Activated naive CD8-positive, alpha-beta T cell treated with anti-CD3 and anti-CD28 coated beads, Interleukin-2, amount 50 U/mL, for 16 hours (primary cell): ENCODE measurements at places on chromosomes 6 and 20.
A peak's percentile ranks its signal among the peaks of the same experiment; 100 is the strongest.

DNA sequence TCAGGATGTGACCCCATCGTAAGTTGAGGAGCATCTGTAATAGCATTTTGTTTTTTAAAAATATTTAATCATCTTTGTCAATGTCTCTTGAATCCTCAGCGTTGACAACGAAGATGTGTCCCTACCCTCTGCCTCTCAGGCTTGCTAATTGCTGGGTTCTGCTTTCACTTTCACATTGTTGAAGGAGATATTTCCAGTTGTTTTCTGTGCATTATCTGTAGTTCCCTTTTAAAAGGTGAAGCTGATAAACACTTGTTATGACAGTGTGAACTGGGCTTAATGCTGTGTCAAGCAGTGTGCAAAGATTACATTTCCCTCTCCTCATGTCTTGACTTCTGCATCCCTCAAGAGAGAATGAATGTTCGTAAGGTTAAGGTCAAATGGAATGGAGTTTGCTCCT lies 54.9 kb downstream of the CSE1L start:
- DNase-seq, result no peak

- no peak for DNase-seq
Measured at GRCh38 chr20:31496761-31497295, 17.4 kb upstream of the HM13 start.

DNA sequence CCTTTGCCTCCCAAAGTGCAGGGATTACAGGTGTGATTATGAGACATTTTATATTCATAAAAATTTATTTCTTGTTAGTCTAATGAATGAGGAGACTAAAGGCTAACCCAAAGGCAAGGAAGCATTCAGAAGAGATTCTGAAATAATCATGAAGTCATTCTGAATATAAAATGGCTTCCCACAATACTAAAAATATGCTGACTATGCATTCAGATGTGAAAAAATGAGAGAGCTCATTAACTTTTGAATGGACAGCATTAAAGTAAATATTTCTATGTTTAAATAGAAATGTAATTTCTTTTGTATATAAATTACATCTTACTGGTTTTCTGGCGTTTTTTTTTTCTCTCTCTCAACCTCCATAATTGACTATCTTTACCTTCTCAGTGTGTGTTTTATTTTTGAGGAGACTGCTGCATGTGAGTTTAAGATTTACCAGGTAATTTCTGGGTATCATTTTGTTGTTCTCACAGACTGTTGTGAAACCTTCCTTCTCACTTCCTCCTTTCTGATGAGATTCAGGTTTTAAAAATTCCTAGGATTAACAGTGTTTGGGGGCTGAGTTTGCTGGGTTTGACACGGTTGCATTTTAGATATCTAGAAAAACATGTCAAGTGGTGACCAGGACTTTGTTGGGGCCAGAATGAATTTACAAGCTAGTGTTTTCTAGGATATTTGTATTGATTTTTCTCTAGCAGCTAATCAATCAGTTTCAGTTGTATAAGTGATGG lies 316.6 kb downstream of the CDKAL1 start:
- no peak for DNase-seq

- no peak for DNase-seq
Measured at GRCh38 chr6:104527761-104528415, 331.8 kb downstream of the HACE1 start.

- DNase-seq, result no peak
Measured at GRCh38 chr6:134199848-134200606, 117.9 kb downstream of the SGK1 start.

DNA sequence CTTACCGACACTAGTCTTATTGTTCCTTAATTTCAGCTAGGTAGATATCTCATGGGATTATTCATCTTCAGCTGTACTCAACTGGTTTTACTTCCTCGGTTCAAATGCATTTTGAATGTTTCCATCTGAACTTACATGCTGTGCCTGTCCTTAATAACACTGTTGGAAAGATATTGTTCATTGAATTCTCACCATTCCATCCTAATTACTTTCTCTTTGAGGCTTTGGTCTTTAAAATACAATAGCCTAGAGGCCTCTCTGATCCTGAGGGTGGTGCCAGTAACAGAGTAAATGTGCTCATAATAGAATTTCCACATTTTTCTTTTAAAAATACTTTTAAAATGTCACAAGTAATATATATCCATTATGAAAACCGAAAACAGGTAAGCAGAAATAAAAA lies 54.0 kb downstream of the IL20RA start:
- DNase-seq, result no peak

DNA sequence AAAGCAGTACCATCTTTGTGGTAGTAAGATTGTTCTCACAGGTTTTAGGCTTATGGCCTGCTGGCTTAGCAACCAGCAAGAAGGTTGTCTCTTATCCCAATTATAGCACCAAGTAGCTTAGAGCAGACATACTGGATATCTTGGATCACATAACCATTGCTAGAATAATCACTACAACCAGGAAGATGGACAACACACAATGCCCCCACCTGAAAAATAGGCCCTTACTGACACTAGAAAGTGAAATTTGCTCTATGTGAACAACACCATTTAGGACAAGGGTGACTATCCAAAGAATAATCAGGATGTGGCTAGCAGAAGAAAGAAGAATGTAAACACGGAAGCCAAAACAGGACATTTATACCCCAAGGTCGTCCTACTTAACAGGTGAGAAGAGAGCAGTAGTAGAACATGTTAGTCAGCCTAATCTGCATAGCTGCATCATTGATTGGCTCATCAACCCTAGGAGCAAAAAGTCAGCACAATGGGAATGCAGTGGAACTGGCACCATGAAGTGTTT lies 172.7 kb upstream of the MARCKS start:
- DNase-seq, result no peak

DNA sequence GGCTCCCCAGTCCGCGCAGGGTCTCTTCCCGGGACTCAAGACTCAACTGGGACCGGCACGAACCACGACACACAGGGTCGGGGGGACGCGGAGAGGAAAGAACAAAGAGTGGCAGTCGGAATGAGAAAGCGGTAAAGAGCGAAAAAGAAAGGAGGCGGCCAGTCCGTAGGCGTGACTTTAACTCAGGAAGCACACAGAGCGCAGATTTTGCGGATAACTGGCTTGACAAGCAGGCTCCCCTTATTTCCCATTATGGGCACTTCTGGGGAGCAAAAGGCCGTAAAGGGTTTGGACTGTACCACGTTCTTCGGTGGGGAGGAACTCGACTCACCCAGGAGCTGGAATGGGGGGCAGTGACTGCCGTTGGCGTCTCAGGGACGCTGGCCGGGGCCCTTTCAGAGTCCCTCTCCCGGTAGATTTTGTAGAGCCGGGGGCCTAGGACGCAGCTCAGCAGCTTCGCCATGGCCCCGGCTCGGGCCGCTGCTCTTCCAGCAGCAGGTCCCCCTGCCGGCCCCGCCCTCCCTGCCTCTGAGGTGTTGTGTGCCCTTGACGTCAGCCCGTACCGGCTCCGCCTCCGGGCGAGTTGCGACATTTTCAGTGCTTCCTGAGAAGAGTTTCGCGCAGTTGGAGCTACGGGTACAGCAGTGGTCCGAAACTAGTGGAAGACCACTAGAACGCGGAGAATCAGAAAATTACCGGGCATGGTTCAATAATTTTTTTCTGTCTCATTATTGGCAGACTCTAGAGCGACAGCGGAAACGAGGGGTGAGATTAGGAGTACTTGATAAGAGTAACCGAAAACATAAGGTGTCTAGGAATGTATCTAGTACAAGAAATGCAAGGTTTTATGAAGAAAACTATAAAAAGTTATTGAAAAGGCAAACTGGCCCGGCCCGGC lies at the start of gene ABHD16A:
Gene ABHD16A (minus strand): TSS at position 506 of the 898 bp plus-strand sequence. CDS start 43 bp downstream, at position 463.
- DNase-seq, result peak; percentile 94

DNA sequence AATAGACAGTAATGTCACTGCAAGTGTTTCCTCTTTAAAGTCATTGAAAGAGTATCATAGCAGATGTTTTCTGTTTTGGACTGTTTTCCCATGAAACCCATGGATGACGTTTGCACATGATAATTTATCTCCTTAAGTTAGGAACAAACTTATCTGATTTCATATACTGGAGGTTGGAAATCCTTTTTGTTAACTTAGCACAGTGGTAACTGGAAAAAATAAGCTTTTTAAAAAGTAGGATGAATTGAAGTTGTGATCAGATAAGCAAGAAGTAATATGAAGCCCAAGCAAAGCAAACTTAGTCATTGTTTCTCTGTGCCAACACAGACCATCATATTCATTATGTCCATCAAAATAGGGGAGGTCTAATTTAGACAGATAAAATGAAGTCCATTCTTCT lies 61.6 kb downstream of the PLCB4 start:
- DNase-seq, result no peak

- no peak for DNase-seq
Measured at GRCh38 chr6:164068527-164068926, 654.0 kb downstream of the QKI start.

DNA sequence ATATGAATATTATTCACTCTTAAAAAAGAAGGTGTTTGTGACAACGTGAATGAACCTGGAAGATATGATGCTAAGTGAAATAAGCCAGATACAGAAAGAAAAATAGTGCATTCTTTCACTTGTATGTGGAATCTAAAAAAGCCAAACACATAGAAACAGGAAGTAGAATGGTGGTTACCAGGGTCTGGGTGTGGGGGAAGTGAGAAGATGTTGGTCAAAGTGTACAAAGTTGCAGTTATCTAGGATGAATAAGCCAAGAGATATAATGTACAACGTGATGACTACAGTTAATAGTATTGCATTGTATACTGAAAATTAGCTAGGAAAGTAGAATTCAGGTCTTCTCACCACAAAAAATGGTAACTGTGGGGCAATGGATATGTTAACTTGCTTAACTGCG lies 151.1 kb upstream of the HCRTR2 start:
- no peak for DNase-seq

DNA sequence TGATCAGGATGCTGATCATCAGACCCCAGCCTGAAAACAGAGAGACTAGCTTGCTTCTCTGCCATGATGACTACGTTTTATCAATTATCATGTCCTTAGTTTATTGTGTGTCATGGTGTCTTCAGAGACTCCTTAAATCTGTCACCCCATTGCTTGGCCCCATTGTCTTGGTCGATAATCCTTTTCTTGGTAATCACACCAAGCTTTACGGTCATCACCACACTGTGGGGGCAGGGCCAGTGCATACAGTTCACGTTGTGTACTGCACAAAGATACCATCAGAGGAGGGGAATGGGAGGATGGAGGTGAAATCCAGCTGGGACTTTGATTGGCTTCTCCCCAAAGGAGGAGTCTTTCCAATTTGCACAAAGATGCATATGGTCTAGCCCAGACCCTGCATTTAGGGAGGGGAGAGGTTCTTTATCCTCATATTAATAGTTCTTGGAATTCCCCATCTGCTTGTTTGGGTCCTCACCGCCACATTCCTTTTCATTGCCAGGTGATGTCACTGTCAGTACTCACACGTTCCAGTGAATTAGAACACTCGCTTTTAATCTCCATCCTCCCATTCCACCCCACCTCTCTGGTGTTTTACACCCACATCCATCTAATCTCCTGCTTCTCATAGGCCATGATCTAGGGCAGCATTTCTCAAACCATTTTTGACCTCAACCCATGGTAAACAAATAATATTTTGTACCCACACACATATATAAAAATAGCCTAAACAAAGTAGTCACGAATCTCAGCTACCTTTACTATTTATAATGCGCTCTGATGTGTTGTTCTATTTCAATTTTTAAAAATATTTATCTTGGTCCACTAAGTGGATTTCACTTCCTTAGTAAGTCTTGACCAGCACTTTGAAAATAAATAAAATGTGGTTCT lies 5.7 kb downstream of the ETV7 start:
- no peak for DNase-seq

DNA sequence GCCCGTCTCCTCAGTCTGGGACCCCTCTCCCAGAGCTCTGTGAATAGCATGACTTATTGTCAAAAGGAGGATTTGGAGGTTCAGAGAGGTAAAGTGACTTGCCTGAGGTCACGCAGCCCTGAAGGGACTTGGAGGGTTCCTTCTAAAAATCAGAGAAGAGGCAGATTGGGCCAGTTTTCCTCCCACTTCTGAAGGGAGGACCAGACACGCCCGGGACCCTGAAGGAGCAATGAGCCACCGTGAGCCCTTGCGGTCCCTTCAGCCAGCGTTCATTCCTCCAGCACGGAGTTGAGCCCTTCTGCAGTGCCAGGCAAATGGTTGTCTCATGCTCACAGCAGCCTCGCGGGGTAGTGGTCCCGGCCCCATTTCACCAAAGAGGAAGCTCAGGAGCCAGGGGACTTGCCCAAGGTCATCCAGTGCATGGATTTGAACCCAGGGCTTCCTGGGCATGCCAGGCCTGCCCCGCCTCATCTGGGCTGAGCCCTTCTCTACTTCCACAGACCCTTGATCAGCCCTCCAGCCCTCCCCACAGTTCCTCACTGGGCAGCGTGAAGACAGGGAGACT lies 7.4 kb downstream of the SRC start:
- DNase-seq, result no peak

GRCh38 chr20:58213121-58213520 lies 15.3 kb downstream of the ANKRD60 start:
- no peak for DNase-seq

- DNase-seq, result peak; percentile 33
Measured at GRCh38 chr20:23889775-23890187, 10.2 kb upstream of the CST5 start.
